SK-N-DZ (cell line): ENCODE measurements at places on chromosomes 16 and 17.

GRCh38 chr17:61371179-61371578 lies 28.5 kb upstream of the TBX2 start:
- DNase-seq, result no peak

DNA sequence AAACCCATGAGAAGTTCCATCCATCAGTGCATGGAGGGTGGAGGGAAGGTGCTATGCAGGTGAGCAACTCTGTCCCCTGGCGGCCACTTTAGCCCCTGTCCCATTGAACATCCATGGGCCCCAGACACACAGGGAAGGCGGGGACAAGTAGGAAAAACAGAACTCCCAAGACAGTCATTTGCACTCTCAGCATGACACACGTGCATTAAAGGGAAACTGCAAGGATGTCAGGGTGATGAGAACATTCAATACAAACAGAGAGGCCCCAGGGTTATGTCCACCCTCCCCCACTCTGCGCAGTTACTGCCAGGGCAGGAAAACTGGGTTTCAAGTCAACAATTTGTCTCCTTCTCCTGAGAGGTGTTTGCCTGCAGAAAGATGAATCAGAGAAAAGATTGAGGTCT lies 44.0 kb upstream of the AKTIP start:
- DNase-seq, result no peak

GRCh38 chr17:1013729-1014090 lies 16.8 kb downstream of the TIMM22 start:
- DNase-seq, result no peak

- DNase-seq, result no peak
These were observed 130.6 kb downstream of the DYNLRB2 start for GRCh38 chr16:80671281-80671849.

GRCh38 chr16:80689487-80689886 lies 114.9 kb downstream of the CDYL2 start:
- no peak for DNase-seq

- DNase-seq, result no peak
These were observed 22.7 kb downstream of the NQO1 start for GRCh38 chr16:69703638-69704037.

DNA sequence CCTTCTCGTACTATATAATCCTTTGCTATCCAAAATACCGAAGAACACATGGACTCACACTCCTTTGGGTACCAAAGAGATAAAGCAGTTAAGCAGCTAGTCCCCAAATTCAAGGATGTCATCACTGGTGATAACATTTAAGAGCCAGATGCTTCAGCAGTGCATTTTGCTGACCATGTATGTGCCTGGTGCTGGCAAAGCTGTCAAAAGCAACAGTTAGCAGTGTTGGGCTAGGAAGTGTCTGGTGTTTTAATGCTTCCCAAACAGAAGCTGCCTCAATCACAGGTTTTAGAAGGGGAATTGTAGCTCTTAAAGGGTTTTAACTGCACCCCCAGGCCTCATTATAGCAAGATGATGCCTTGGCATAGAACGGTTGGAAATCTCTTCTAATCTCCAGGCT lies 4.7 kb downstream of the FAM117A start:
- no peak for DNase-seq

GRCh38 chr16:64019339-64019738 lies 1102.5 kb downstream of the CDH11 start:
- no peak for DNase-seq

GRCh38 chr17:9809409-9809808 lies 12.5 kb downstream of the GSG1L2 start:
- no peak for DNase-seq

DNA sequence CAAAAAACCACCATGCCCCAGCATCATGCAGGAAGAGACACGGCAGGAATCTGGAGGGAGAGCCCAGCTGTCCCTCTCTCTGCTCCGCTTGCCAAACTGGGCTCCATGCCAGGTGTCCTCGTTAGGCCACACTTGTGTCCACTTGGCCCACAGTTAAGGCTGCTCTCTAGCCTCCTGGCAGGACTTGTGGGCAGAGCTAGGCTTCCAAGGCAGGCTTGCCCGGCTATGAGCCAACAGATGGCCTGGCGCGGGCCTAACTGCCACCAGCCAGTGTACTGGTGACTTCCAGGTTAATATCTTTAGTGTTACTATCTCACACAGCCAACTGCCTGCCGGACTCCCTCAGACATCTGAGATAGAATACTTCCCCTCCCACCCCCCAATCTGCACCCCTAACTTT lies 10.6 kb downstream of the ATP6V0D1 start:
- no peak for DNase-seq
